ENCODE measurements at places on chromosomes 11 and 22. TPM values are rescaled to one million over a fixed set of nuclear protein-coding genes. Genes with fewer than 3 reads are reported as not detected.

Gene ARFGAP2
- 51.2 TPM for polyA plus RNA-seq

Gene C11orf16
- 3.1 TPM for polyA plus RNA-seq

Gene OR52I2
- not detected for polyA plus RNA-seq

Gene OR10S1
- polyA plus RNA-seq: not detected

Gene SERPING1
- 214 TPM for polyA plus RNA-seq

Gene APIP
- 21.7 TPM for polyA plus RNA-seq

Gene GGTLC2
- polyA plus RNA-seq: 7.0 TPM

Gene HORMAD2
- 0.02 TPM for polyA plus RNA-seq

Gene MYOD1
- polyA plus RNA-seq: not detected

Gene C11orf42
- polyA plus RNA-seq: not detected

Gene TIMM10B
- 20.5 TPM for polyA plus RNA-seq

Gene CCDC87
- 0.15 TPM for polyA plus RNA-seq

Gene OR9G4
- polyA plus RNA-seq: not detected

Gene CCDC73
- 0.10 TPM for polyA plus RNA-seq

Gene CST6
- 31.7 TPM for polyA plus RNA-seq

Gene PDE2A
- polyA plus RNA-seq: 8.7 TPM

Gene SMPD1
- 31.8 TPM for polyA plus RNA-seq

Gene DEUP1
- polyA plus RNA-seq: 0.39 TPM

Gene SLC43A1
- 14.8 TPM for polyA plus RNA-seq

Gene LRRC56
- polyA plus RNA-seq: 3.8 TPM

Gene PANX2
- 3.0 TPM for polyA plus RNA-seq

Gene FOLR3
- polyA plus RNA-seq: 1.1 TPM

Gene PRAME
- not detected for polyA plus RNA-seq

Gene OR10G8
- polyA plus RNA-seq: not detected

Gene MUC5AC
- polyA plus RNA-seq: 1.2 TPM

Gene TUB
- polyA plus RNA-seq: 0.96 TPM

Data from lung (tissue), 17 donors.